Right renal pelvis (tissue), 4 donors: ENCODE measurements at places on chromosomes 2 and 18.

- DNase-seq: no peak
These were observed 19.6 kb upstream of the RPIA start for GRCh38 chr2:88671786-88672427.

DNA sequence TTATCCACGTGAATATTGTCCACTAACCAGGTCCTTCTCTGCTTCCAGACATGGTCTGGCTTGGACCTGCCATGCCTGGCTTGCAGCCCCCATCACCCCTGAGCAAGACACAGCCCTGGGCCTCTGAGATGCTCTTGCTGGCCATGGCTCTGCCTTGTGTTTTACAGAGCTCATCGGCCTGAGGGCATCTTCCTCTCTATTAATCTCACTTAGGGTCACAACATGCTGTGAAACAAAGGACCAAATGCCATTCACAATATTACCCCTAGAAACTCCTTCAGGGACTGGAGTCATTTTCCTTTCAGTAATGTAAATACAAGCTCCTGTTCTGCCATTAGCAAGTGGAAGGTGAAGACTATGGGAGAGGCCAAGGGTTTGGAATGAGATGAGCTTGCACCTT is 6.8 kb upstream of the TPO start:
- no peak for DNase-seq

- DNase-seq: no peak
These were observed 29.5 kb upstream of the CHMP1B start for GRCh38 chr18:11821643-11822237.

GRCh38 chr2:627926-628560 is 49.2 kb downstream of the TMEM18 start:
- no peak for DNase-seq

GRCh38 chr2:113116100-113116958 is 11.1 kb upstream of the IL1RN start:
- no peak for DNase-seq

DNA sequence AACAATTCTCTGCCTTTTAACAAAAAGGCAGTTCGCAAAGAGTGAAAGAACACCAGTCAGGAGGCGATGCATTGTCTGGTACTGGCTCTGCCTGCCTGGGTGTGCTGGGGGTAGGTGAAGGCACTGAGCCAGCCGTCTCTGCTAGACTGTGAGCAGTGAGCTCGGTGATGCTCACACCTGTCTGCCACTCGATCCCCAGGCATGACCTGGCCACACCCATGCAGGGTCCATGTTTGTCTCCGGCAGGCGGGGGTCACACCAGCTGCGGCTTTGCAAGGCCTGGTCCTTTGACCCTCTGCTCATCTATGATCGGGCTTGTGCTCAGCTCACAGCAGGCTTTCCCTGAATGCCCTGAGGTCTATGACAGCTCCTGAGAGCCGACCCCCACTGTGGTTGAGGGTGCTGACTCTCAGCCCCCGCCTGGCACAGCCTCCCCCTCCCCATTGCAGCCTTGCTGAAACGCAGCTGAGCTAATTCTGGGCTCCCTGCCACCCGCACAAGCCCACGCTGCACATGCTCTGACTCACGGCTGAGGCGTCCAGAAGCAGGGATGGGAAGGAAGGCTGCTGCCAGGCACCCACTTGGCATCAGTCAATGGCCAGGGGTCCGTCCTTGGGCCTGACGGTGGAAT is 23.7 kb downstream of the CRACDL start:
- no peak for DNase-seq

GRCh38 chr2:167544602-167545001 is 656.3 kb downstream of the XIRP2 start:
- no peak for DNase-seq

DNA sequence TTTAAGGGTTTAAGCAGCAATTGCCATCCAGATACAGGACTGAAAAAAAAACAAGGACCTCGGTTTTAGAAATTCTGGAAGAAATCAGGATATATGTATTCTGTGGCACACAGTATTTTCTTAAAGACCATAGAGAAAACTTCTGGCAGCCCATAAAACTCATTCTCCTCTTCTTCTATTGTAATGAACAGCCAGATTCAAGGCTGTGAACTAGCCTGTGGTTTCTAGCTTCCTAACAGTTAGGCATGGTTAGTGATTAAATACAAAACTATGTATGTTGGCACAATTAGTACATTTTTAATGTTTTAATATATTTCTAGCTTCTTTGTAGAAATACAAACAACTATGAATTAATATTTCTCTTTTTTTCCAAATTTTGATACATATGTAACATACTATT is 555.7 kb downstream of the DSC3 start:
- DNase-seq: no peak

DNA sequence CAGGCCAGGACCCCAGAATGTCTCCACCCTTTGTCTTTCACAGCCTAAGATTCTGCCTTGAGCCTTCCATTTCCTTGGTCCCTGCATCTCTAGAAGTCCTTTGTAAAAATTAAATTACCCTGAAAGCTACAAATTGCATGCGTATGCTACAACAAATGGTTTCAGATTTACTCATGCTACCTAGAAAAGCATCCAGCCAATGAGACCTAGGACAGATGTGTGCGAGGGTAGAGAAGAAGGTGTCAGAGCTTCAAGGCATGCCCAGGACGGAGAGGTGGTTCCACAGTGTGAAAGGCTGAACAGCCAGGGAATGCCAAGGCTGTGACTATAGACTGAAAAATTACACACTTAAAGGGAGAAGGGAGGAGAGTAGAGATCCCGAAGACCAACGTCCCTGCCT is 40.2 kb downstream of the CCBE1 start:
- DNase-seq: no peak

- no peak for DNase-seq
These were observed 77.0 kb downstream of the KYNU start for GRCh38 chr2:142954493-142954892.

- no peak for DNase-seq
These were observed 149.6 kb upstream of the CWC22 start for GRCh38 chr2:180156651-180157050.

DNA sequence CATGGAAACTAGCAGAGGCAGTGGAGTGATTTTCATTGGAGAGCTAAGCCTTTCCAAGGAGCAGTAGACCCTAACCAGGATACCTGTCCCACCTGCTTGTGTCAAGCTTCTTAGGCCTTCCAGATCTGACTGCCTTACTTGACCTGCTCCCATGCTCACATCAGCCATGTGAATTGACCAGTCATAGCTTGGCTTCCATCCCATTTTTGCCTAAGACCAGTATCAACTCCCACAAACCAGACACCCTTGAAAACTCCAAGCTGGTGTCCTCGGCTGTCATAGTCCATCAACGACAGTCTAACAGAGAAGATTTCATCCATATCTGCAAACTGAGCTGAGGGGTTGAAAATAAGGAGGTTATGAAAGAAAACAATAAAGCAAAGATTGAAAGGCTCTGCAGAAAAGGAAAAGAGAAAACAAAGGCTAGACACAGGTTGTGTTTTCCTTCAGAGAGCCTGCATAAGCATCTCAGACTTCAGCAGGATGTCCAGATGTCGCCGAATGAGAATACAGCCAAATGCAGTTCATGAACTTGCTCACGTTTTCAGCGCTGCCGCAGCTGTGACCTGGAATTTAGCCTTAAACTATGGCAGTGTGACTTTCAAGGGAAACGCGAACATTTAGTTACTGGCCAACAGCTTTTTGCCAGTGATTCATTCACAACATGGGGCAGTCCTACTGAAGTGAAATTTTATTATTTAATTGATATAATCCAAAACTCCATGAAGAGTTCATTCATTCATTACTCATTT is 868.1 kb upstream of the ID2 start:
- no peak for DNase-seq

DNA sequence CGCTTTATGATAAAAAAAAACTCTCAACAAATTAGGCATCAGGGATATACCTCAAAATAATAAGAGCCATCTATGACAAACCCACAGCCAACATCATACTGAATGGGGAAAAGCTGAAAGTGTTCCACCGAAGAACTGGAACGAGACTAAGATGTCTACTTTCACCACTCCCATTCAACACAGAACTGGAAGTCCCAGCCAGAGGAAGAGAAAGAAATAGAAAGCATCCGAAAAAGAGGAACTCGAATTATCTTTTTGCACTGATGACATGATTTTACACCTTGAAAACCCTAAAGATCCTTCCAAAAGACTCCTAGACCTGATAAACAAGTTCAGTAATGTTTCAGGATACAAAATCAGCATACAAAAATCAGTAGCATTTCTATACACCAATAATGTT is 121.6 kb downstream of the ZRANB3 start:
- no peak for DNase-seq

DNA sequence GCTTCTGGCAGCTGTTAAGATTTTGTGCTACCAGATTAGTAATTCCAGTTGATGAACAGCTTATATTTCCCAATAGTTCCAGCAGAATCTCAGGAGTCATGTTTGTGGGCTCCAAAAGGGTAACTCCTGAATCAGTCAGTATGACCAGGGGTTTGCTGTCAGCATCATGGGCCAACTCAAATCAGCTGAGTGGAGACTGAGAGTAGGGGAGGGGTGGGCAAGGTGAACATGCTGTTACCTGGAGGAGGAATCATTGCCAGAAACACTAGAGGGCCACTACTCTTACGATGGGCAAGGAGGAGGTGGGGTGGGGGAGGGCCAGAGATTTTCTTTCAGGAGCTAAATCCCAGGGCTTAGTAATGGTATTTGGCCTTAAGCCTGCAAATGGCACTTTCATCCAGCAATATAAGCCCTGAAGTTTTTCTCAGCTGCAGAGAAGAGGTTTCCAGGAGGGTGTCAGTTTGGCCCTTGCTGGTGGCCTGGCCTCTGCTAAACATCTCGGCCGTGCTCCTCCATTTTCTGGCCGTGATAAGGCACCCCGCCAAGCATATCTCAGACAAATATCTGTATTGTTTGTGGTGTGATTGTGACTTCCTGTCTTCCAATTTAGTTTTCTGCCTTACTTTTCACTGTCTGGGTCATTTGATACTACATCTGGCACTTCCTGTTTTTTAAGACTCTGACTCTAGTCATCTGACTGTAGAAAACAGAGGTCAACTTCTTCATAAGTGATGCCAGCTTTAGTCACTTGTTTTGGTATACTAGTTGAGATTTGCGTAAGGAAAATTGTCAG is 120.5 kb upstream of the CXCR4 start:
- no peak for DNase-seq

DNA sequence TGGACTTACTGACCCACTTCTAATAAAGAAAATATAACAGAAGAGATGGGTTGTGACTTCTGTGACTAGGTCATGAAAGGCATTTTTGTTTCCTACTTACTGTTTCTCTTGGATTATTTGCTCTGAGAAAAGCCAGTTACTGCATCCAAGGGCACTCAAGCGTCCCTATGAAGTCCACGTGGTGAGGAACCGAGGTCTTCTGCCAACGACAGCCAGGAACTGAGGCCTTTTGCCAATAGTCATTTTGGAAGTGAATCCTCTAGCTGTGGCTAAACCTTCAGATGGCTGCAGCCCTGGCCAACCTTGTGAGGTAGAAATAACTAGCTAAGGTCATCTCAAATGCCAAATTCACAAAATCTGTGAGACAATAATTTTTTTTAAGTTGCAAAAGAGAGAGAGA is 449.8 kb upstream of the RGPD4 start:
- no peak for DNase-seq

GRCh38 chr2:71614976-71615766 is 161.8 kb downstream of the DYSF start:
- DNase-seq: no peak

GRCh38 chr2:239125726-239126675 is 274.8 kb downstream of the HDAC4 start:
- no peak for DNase-seq

DNA sequence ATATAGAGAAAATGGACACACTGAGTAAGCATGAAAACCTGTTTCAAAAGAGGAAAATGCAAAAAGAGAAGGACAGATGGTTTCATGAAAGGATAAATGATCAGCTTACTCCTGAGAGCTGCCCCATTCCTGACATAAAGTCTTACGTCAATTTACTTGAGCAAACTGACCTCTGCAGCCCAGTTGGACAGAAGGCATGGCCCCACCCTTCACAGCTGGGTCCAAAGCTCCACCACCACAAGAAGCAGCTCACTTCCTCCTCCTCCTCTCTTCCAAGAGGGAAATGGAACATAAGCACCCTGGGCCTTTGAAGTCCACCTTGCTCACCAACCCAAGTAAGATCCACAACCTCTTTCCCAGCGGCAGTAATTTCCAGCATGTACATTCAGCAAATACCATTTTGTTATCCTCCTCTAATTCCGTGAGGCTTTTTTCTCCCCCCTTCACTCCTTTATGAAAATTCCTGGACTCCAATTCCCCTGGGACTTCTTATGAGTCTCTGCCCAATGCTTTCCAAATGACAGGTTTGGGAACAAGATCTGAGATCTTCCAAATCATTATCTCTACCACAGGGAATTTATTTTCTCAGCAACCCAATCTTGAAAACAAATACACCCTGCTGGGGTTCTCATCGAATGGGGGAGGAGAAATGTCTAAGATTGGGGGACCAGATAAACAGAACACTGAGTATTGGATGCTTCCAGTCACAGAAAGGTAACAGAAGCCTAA is 10.1 kb downstream of the COL4A4 start:
- no peak for DNase-seq

GRCh38 chr2:23484275-23484674 is 99.3 kb downstream of the KLHL29 start:
- DNase-seq: no peak
